ENCODE measurements at places on chromosomes 5 and 9. TPM values are rescaled to one million over a fixed set of nuclear protein-coding genes. Genes with fewer than 3 reads are reported as not detected.
A peak's percentile ranks its signal among the peaks of the same experiment; 100 is the strongest.

DNA sequence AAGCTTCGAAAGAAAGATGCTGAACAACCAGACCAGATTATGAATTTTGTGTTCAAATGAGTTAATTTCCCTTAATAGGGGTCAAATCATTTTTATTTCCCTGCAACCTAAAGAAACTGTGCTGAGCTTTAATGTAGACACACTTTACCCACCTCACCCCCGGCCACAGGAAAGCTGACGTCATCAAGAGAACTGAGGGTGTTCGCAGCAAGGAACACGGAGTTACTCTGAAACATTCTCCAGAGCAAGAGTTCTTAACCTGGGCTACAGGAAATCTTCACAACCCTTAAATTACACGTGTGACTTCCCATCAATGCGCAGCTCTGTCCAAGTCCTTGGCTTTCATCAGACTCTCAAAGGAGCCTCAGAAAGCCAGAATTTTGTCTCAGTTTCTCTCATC is 116.3 kb downstream of the COL23A1 start:
- DNase-seq: no peak

GRCh38 chr5:16975950-16976624 is 40.0 kb upstream of the MYO10 start:
- no peak for DNase-seq

- DNase-seq: no peak
These were observed 130.1 kb upstream of the SLC44A1 start for GRCh38 chr9:105114318-105114717.

The SLC46A2 gene
- not detected for total RNA-seq

DNA sequence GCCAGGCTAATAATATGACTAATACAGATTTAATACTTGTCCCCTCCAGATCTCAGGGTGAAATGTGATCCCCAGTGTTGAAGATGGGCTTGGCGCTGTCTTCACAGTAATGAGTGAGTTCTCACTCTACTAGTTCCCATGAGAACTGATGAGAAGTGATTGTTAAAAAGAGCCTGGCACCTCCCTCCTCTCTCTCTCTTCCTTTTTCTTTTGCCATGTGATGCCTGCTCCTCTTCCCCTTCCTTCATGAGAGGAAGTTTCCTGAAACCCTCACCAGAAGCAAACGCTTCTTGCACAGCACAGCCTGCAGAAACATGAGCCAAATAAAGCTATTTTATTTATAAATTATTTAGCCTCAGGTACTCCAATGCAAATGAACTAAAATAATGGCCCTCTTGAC is 55.2 kb downstream of the GLDC start:
- no peak for DNase-seq

- DNase-seq: no peak
These were observed 21.3 kb downstream of the MSX2 start for GRCh38 chr5:174745590-174746103.

- DNase-seq: no peak
These were observed 321.8 kb downstream of the PSAT1 start for GRCh38 chr9:78618735-78619134.

The NEUROG1 gene
- not detected for total RNA-seq

- DNase-seq: no peak
These were observed 333.3 kb upstream of the GRIA1 start for GRCh38 chr5:153157156-153157555.

The ZNF483 gene
- total RNA-seq: 20.3 TPM

The LCN12 gene
- total RNA-seq: 16.2 TPM

DNA sequence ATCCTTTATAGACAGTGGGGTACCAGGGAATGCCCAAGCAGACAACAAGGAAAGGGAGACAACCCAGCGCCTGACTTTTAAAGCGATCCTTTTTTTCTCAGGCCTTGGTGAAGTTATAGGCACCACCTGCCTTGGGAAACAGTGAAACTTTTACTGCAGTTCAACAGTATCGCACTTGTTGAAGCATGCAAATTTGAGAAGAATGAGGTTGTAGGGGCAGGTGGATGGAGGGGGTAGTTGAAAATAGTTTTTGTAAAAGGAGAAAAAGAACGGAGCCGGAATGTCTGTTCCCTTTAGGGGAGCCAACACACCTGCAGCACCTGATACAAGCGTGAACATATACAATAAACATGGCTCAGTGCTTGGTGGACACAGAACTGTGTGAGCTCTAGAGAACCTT is 190.2 kb upstream of the NR3C1 start:
- DNase-seq: no peak

The CDX1 gene
- 0.31 TPM for total RNA-seq

- no peak for DNase-seq
These were observed 299.3 kb upstream of the POU5F2 start for GRCh38 chr5:94040591-94041148.

The UHRF2 gene
- 88.6 TPM for total RNA-seq

DNA sequence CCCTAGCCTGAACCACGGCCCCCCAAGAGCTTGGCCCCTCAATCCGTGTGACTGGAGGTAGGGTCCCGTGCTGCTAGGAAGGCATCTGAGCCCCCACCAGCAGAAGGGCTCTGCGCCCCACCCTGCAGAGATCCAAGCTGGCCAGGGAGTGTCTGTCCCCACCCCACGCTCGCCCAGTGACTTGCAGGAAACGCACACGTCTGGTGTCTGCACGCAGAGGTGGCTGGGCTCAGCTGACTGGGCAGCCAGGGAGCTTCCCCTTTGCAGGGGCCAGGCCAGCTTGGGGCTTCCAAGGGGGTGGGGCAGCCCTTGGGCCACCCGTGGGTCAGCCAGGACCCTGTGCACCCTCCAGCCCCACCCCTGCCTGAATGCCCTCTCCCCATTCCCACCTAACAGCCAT is 24.3 kb downstream of the NOTCH1 start:
- no peak for DNase-seq

GRCh38 chr9:133609311-133610098 is at the start of gene FAM163B:
Gene FAM163B, minus strand, starts transcription at chr9:133609389. Its CDS starts 29,166 bp downstream, at chr9:133580223.
- DNase-seq: peak; percentile 71

- DNase-seq: no peak
These were observed 274.3 kb upstream of the DMRT1 start for GRCh38 chr9:567128-567746.

GRCh38 chr5:91245871-91246270 is 137.2 kb downstream of the ARRDC3 start:
- no peak for DNase-seq

GRCh38 chr9:6936103-6936502 is 178.3 kb downstream of the KDM4C start:
- DNase-seq: no peak

The PLAC8L1 gene
- 2.0 TPM for total RNA-seq

- DNase-seq: no peak
These were observed 309.3 kb downstream of the DOCK8 start for GRCh38 chr9:524008-524407.

The GPX8 gene
- total RNA-seq: 38.8 TPM

DNA sequence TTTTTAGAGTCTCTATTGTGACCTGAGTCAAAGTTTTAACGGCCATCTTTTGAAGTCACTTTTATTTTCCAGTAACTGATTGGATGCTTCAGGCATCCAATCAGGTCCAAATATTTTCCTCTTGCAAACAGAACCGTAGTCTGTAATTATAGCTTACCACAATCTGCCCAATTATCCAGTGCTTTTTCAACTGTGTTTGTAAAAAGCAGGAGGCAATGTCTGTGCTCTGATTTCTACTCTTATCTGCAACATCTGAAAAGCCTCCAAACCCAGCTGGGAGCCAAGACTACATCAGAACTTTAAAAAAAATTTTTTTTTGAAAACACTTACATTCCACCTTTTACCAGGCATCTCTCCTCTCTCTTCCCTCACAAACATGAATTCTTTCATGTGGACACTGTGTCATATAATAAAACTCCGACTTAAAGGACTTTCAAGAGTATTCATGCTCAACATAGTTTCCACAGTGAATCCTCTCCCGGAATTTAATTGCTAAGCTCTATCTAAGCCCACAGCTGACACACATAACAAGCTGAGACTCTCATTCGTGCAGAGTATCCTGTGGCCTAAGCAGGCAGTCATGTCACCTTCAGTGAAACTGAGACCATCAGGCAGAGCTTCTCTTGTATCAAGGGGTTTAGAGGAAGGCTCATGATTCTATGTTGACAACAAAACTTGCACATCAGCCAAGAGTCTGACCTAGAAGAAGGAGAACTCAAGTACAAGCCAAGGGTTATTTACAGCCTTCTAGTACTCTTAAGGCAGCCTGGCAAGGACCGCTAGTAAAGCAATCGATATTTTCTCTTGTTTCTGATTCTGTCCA is 272.7 kb downstream of the TLE1 start:
- no peak for DNase-seq

GRCh38 chr9:88537761-88538091 is 2.7 kb downstream of the NXNL2 start:
- DNase-seq: no peak

The FCN2 gene
- total RNA-seq: not detected

GRCh38 chr5:148844433-148845280 is 18.2 kb downstream of the ADRB2 start:
- no peak for DNase-seq

The RUFY1 gene
- 71.2 TPM for total RNA-seq

DNA sequence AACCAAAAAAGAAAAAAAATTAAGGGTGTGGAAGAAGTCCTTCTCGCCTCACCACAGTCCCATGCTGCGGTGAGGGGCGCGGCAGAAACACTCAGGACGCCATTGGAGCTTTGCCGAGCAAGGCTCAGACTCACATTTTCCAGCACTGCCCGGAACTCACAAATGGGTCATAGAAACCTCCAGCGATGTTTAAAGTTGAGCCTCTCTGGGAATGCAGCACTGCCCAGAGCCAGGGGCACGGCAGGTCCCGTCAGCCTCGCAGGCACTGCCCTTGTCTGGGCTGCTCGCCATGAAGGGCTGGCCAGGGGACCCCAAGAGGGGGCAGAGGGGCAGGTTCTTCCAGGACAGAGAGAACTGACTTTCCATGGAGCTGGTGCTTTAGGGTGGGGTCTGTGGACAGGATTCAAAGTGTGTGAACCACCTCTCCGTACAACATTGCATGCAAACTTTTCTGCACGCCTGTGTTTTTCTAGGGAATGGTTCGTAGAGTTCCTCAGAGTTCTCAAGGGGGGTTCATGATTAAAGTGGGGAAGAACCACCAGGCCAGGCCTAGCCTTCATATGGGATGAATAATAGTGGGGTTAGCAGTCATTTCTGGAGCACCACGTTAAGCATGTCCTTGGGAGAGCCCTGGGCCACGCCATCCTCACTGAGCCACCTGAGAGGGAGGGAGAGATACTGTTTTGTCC is 38.4 kb downstream of the PRRX2 start:
- no peak for DNase-seq

- DNase-seq: no peak
These were observed 215.2 kb downstream of the CRB2 start for GRCh38 chr9:123571240-123571639.

The GKAP1 gene
- 22.0 TPM for total RNA-seq

The DOCK2 gene
- not detected for total RNA-seq

The PCDHA3 gene
- total RNA-seq: 2.4 TPM

DNA sequence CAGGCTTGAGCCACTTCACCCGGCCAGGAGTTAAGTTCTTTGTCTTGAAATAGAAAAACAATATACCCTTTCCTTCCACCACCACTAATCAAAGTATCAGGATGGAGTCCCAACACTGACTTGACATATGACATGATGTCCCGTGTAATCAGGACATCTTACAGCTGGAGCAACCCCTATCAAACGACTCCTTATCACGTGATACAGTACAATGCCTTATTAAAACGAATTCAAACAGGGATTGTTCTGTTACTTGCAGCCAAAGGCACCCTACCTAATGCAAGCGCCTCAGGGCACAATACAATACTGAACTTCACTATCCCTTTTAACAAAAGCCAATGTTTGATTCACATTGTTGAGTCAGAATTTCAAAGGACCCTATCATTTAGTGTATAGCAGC is 261.3 kb downstream of the SLIT3 start:
- no peak for DNase-seq

The DRD1 gene
- not detected for total RNA-seq

The SPINK4 gene
- not detected for total RNA-seq

- no peak for DNase-seq
These were observed 78.9 kb downstream of the PARP8 start for GRCh38 chr5:50745221-50745910.

The ACOT12 gene
- total RNA-seq: not detected

The HAVCR2 gene
- total RNA-seq: 0.62 TPM

DNA sequence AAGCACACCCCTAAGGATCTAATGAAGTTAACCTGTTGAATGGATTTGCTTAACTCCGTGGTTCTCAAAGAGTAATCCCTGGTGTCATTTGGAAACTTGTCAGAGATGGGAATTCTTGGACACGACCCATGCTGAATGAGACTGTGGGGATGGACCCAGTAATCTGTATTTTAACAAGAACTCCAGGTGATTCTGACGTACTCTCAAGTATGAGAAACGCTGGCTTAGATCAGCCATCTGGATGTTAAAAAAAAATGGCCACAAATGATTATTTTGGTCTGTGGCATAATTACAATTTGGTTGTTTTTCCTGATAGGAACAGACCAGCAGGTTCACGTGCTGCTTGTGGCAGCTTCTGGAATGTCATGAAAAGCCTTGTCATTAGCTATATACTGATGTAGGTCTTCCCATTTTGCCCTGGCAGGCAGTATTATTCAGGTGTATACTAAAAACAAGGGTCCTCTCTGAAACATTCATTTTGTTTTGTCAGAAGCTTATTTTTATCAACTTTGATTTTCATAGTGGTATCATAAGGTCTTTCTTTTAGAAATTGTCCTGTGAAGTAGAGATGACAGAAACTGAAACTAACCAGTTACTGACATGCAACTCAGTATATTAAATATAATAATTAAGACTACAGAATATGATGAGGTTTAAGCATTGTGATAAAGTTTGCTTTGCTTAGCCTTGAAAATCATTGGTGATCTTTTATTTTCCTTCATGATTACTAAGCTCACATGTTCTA is 15.4 kb downstream of the CPEB4 start:
- DNase-seq: no peak

All from progenitor cell of endocrine pancreas (in vitro differentiated cells).